B cell (primary cell): ENCODE measurements at places on chromosomes 2 and 18.

- no peak for DNase-seq
Observed at GRCh38 chr2:170313992-170314348, 136.0 kb downstream of the MYO3B start.

- peak; percentile 76 for DNase-seq
Observed at GRCh38 chr2:223970343-223971128, 13.3 kb downstream of the MRPL44 start.

DNA sequence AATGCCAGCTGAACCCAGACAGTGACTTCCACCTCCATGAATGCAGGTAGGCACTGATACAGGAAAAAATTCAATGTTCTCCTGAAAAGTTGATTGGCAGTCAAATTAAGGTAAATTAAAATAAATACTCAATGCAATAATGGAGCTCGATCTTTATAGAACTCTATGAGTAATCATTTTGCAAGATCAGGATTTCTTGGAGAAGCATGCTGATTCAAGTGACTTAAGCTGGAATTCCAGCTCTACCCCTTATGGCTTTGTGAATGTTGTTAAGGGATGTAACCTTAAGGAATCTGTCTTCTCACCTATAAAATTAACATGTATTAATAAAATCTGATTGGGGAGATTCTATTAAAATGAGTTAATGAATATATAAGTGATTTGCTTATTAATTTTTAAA, 145.1 kb downstream of the QPCT start:
- no peak for DNase-seq

GRCh38 chr2:2787301-2787907, 456.3 kb upstream of the MYT1L start:
- no peak for DNase-seq

DNA sequence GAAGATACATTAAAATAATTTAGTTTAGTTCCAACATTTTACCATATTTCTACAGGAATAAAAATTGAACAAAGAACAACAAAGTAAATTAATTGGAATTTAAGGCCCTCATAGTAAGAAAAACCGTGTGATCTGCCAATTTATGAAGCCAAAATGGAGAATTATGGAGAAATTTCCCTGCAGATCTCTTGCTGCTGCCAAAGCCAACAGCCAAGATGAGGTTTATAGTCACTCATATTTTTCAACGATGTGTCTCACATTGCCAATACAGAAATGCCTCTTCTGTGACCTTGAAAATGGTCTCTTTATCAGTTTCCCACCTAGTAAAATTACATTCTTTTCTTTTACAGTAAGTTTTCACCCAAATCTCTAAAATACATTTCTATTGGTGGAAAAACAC, 317.2 kb upstream of the FIGN start:
- no peak for DNase-seq

- DNase-seq: no peak
Observed at GRCh38 chr2:234670052-234670451, 173.2 kb upstream of the ARL4C start.

DNA sequence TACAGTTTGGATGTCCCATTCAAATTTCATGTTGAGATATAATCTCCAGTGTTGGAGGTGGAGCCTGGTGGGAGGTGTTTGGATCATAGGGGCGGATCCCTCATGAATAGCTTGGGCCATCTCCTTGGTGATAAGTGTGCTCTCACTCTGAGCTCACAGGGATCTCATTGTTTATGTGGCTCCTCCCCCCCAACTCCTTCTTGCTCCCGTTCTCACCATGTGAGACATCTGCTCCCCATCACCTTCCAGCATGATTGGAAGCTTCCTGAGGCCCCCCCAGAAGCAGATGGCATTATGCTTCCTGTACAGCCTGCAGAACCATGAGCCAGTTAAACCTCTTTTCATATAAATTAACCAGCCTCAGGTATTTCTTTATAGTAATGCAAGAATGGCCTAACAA, 3.0 kb upstream of the INPP1 start:
- DNase-seq: no peak

- DNase-seq: peak; percentile 31
Observed at GRCh38 chr2:73896362-73897239, 3.8 kb downstream of the ACTG2 start.

DNA sequence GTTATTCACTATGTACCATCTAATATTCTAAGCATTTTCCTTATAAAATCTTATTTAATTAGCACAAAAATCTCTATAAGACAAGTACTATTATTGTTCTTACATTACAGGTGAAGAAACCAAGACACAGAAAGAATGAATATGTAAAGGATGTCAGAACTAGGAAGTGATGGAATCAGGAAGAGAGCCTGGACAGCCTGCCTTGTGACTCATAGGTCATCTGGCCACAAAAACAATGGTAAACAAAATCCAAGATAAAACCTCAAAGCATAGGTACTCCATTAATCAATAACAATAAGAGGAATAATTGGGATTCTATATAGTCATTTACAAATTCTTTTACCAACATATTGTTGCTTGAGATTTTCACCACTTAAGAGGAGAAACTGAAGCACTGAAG, 505.4 kb upstream of the PIK3C3 start:
- DNase-seq: no peak

- DNase-seq: no peak
Observed at GRCh38 chr2:161239326-161240109, 68.7 kb upstream of the PSMD14 start.

GRCh38 chr2:28343184-28343942, 49.3 kb upstream of the FOSL2 start:
- DNase-seq: no peak

DNA sequence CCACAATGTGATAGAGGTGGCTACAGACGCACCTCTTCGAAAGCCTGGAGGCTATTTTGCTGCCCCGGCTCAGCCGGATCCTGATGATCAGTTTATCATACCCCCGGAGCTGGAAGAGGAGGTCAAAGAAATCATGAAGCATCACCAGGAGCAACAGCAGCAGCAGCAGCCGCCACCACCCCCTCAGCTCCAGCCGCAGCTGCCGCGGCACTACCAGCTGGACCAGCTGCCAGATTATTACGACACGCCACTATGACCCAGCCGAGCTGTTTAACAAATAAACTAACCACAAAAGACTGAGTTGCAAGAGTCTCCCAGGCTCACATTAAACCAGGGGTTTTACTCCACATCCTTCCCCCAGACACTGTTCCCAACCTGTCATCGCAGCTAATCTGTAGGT, 263.8 kb downstream of the PHLPP1 start:
- DNase-seq: no peak

- DNase-seq: no peak
Observed at GRCh38 chr18:66271962-66272361, 331.9 kb downstream of the CDH19 start.

GRCh38 chr2:230496891-230497290, 80.9 kb downstream of the SP100 start:
- DNase-seq: peak; percentile 32

DNA sequence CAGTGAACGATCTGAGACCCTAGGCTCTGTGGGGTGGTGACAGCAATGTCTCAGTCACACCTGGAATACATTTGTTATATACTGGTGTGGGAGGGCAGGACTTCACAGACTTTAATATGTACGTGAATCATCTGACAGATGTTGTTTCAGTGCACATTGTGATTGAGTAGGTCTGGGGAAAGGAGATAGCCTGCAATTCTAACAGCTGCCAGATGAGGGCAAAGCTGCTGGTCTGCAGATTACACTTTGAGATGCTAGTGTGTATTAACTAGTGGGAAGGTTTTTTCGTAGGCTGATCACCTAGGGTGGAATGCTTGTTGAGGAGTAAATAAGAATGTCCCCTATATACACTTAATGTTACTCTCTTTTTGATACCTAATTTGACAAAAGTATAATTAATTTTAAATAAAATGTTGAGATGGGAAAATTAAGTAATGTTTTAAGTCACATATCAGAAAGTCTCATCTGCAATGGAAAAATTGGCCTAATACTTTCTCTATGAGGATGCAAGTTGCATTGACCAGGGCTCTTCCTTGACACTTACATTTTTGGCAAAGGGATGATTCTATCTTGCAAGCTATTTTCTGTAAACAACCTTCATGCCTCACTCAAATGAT, 496.9 kb upstream of the HNMT start:
- DNase-seq: no peak

- no peak for DNase-seq
Observed at GRCh38 chr2:78989051-78989450, 36.5 kb upstream of the REG3G start.

DNA sequence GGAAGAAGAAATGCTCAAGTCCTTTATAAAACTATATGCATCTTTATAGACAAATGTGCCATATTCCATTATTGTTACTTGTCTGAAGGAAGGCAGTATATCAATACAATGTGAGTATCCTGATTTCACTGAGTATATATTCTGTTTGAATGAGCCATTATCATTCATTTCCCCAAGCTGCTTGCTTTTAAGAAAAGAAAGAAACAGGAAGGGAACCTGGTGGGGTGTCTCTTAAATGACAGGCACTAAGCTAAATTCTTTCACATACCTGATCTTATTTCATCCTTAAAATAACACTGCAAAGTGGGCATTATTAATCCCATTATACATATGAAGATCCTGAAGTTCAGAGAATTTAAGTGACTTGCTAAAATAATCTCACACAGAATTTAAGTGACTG, 307.9 kb downstream of the SLC8A1 start:
- DNase-seq: no peak

GRCh38 chr2:221124532-221125240, 447.4 kb downstream of the EPHA4 start:
- DNase-seq: no peak

DNA sequence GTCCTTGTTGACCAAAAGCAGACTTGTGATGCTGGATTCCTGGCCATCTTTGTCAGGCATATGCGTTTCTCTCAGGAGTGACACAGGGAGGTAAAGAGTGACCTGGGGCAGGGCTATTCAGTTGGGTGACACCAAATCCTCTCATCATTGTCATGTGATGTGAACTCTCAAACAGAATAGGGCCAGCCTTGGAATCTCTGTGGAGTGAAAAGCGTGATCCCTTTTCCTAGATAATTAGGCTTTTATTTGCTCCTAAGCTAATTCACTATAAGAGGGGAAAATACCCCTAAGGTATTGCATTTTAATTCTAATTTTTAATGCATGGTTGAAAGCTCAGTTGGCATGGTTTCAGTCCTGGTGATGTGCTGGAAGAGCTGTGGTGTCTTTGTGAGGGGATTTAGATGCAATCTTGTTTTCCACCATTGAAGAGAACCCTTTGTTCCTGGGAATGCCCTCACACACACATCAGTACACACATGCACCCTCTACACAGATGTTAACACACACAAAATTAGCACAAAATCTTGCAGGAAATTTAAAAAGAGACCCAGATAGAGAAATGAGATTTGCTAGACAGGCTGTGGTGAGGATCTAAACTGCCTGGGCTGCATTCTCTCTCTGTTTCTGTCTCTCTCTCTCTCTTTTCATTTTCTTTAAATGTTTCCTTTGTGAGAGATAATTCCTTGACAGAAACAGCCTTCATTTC, 349.9 kb downstream of the TSN start:
- DNase-seq: no peak

- no peak for DNase-seq
Observed at GRCh38 chr2:122323927-122324326, 568.5 kb downstream of the TSN start.
